ENCODE measurements at places on chromosomes 1 and 21.

DNA sequence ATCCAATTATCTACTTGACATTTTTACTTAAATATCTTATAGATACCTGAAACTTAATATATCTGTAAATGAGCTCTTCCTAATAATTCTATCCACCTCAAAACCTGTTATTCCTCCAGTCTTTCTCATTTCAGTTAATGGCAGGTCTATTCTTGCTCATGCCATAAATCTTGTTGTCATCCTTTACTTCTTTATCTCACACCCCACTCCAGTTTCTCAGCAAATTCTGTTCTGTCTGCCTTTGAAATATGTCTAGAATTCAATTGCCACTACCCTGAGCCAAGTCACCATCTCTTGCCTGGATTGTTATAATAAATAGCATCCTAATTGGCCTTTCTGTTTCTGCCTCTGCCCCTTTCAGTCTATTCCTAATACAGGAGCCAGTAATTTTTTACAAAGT, 105.8 kb downstream of the MAN1A2 start:
- DNase-seq = no peak

DNA sequence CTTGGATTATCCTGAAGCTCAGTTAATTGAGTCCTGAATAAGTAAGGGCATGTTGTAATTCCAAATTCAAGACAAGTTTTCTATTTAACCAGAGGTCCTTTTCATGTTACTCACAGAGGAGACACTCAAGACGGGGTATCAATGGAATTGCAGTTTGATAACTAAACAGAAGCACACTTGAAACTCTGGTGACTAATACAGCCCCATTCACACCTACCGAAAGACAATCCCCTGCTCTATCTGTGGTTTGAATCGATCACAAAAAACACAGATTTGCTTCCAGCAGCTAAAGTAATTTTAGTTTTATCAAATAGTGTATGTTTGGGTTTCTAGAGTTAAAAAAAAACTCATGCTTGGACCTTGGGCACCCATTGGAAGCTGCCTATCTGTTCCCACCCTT, 60.4 kb downstream of the TEX35 start:
- no peak for DNase-seq

GRCh38 chr1:42847721-42848460, 1.5 kb downstream of the ZNF691 start:
- DNase-seq = no peak

DNA sequence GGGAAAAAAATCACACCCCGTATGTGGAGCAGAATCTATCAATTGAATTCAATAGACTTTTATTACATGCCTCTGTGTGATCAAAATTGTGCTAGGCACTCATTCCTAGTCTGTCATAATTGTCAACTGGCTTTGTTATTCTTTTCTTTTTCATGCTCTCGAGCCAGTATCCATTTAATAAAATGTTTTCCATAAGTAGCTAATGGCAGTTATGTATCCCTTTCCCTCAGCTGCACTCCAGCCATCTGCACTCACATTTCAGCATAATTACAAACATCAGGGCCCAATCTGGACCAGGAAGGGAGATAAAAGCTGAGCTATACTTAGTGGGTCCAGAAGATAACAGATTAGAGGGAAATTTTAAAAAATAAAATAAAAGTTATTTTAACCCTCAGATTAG, 15.9 kb downstream of the RGS5 start:
- DNase-seq = no peak

DNA sequence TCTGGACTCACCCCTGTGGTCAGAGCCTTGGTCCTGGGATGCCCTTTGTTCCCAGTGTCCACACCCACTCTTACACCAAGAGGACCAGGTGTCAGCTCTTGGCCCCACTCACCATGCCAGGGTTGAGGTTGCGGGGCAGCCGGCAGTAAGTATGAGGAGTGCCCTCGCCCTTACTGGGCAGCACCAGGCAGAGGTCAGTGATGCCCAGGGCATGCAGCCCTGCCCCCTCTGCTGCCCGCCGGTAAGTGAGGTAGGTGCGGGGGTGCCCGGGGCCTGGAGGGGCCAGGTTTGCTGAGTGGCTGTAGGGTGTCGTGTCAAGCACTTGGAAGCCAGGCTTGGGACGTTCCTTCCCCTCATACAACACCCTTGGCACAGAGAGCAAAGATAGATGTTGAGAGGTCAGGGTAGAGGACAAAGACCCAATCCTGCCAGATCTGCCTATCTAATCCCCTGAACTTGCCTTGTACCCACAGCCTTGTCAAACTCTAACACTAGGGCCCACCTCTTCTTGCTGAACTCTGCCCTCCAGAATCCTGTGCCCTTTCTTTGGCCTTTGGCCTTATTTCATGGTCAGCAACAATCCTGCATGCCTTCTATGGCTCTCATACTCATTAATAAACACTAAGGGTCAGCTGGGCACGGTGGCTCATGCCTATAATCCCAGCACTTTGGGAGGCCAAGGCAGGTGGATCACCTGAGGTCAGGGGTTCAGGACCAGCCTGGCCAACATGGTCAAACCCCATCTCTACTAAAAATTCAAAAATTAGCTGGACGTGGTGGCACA, 3.6 kb downstream of the DENND4B start:
- DNase-seq = no peak

GRCh38 chr1:106555571-106555970, 500.9 kb upstream of the PRMT6 start:
- DNase-seq = no peak

- no peak for DNase-seq
These were observed 8.9 kb downstream of the MAP1LC3C start for GRCh38 chr1:241990040-241990439.

DNA sequence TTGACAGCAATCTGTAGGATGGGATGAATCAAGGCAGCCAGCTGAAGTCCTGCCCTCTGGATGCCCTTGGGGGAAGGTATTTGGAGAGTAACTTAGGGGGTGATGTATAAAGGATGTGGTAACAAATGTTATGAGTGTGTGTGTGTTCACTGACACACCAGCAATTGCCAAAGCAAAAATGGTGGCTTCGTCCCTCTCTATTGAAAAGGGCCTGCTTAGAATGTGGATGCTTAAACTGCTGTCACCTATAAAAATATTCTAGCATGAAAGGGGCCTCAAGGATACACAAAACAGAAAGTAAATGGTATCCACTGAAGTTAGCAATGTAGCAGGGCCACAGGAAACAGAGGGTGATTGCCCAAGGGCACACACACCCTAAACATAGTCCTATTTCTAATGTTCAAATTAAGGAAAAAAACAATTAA, 15.1 kb upstream of the AIM2 start:
- no peak for DNase-seq

DNA sequence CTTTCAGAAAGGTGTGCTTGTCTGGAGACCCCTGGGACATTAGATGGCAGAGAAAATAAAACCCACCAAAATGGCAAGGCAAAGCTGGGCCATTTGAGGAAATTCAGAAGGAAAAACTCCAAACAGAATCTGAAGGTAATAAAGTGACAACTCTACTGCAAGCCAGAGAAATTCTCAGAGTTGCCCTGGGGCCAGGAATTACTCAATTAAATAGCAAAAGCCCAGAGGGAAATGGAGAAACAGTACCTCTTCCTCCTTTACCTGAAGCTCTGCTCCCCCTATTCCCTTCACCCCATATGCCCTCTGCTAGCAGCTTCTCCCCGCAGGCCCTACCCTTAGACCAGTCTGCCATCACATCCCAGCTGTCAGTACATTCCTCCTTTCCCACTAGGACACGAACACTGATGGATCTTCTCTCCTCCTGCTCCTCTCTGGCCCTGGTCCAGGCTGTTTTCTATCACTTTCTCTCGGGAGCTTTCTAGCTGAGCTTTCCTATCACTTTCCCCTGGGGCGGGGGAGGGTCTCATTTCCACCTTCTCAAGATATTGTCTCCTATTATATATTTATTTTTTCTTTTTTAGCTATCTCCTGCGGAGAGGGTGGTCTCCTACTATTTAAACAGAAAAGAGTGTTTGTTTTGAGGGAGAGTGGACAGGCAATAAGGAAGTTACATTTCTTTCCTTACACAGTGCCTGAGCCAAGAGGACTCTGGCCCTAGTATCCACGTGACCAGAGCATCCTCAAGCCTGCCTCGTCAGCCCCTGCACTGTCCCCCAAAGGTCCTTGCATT, 47.7 kb upstream of the RBM15 start:
- no peak for DNase-seq

DNA sequence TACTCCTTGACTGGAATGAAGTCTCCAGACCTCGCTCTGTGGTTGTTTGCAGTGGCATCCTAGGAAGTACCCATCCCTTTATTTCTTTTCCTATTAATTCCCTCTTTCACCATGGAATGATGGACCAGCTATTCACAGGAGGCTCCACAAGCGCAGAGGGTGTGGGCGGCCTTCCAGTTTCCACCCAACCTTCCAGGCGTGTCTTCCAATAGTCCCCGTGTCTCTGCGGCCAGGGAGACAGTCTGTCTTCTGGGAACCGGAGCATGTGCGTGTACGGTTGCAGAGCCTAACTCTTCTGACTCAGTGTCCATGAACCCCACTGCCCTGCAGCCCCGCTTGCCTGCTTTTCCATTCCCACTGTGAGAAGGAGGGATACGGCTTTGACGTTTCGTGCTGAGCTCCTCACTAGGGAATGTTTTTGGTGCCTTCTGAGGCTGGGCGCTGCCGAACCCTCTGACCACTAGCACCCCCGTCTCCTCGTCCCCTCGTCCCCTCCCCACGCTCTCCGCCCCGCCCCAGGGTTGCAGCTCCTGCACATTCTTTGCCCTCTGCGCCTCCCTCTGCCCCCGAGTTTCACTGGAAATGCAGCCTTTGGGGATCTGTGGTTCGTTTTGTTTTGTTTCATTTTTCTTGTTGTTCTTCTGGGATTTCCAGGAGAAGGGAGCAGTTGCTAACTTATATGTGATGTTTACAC, 26.3 kb upstream of the FAM3B start:
- DNase-seq = no peak

DNA sequence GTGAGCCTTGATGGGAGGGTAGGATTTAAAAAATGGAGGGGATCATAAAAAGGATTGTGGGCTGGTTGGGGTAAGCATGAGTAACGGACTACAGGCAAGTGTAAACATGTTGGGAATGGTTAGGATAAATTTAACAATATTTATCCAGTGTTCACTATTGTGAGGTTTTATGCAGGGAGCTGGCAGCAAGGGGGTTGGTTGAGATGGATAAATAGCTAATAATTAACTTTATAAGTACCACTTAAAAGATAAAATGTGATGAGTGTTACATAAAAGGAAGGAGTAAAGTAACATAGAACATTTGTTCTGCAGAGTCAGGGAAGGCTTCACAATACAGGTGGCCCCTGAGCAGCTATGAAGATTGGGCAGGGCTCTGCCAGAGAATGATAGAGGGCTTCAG, 109.0 kb downstream of the NGF start:
- DNase-seq = no peak

DNA sequence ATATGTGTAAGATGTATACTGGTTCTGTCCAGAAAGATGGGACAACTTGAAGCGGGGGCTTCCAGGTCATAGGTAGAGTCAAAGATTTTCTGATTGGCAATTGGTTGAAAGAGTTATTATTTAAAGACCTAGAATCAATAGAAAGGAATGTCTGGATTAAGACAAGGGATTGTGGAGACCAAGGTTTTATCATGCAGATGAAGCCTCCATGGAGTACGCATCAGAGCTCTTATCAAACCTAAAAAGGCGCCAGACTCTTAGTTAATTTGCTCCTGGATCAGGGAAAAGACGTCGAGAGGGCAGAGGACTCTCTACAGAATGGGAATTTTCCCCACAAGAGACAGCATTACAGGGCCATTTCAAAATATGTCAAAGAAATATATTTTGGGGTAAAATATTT, 23.7 kb upstream of the ETV3 start:
- no peak for DNase-seq

GRCh38 chr1:226804907-226805759, 65.3 kb upstream of the PSEN2 start:
- DNase-seq = no peak

- no peak for DNase-seq
These were observed 771.1 kb upstream of the ADGRL4 start for GRCh38 chr1:79777481-79778219.

DNA sequence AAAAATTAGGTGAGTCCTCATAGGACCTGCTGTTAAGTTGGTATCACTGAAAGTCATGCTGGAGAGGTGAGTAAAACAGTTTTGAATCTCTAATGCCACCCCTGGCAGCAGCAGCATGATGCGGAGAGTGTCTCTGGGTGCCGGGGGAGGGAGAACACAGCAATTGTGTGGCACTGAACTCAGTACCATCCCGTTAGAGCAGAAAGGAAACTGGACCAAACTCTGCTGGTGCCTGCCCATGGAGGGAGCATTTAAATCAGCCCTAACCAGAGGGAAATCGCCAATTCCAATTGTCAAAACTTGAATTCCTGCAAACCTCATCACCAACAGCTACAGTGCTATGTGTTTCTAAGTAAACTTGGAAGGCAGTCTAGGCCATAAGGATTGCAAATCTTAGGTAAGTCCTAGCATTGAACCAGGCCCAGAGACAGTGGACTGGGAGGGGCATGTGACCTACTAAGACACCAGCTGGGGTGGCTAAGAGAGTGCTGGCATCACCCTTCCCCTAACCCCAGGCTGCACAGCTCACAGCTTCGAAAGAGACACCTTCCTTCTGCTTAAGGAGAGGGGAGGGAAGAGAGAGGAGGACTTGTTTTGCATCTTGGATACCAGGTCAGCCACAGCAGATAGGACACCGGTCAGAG, 30.0 kb downstream of the CD53 start:
- DNase-seq = no peak

DNA sequence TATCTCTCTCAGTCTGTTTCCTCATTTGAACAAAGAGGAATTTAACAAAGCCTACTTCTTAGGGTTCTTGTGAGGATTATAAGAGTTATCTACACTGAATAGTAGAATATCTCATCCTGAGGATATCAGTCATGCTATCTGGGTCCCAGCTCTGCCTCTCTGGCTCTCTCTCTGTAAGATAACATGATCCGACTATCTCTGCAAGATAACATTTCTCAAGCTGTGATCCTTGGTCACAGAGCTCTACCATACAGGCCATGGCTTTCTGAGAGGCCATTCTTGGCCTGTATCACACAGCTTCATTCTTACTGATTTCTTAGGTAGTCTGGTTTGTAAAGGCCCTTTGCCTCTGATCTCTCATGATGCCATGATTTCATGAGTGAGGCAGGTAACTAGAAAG, 71.0 kb upstream of the TRABD2B start:
- DNase-seq = no peak

DNA sequence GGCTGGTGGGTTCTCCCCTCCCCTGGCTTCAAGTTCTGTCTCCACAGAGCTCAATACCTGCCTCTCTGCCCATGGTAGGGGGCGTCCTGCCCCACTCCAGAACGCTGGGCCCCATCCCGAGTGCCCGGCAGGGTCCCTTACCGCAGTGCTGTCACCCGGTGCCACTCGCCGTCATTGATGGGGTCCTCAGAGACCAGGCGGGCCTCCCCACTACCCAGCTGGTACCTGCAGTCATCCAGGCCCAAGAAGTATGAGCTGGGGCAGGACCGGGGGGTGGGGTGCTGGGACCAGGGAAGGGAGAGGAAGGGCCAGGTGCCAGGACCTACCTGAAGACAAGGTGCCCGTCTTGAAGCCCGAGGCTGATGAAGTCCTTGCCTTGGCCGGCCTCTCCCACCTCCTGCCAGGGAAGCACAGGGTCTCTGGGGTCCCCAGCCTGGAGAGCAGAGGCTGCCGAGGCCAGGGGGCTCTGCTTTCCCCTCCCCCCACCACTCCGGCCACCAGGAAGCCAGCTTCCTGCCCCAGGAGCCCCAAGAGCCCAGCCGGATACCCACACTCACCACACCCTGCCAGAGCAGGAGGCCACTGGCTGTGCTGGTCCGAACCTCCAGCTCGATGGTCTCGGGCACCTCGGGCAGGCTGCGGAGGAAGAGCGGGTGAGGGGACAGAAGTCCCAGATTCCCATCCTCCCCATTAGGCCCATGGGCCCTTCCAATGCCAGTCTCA, 12.1 kb downstream of the LDLRAD2 start:
- no peak for DNase-seq

- DNase-seq = no peak
These were observed 17.6 kb downstream of the LMO4 start for GRCh38 chr1:87346130-87346814.

All from stimulated activated CD4-positive, alpha-beta T cell treated with anti-CD3 and anti-CD28 coated beads, Interleukin-15, amount 100 ng/mL, for 1 hour (primary cell).